ENCODE measurements at places on chromosomes 2 and 18.

DNA sequence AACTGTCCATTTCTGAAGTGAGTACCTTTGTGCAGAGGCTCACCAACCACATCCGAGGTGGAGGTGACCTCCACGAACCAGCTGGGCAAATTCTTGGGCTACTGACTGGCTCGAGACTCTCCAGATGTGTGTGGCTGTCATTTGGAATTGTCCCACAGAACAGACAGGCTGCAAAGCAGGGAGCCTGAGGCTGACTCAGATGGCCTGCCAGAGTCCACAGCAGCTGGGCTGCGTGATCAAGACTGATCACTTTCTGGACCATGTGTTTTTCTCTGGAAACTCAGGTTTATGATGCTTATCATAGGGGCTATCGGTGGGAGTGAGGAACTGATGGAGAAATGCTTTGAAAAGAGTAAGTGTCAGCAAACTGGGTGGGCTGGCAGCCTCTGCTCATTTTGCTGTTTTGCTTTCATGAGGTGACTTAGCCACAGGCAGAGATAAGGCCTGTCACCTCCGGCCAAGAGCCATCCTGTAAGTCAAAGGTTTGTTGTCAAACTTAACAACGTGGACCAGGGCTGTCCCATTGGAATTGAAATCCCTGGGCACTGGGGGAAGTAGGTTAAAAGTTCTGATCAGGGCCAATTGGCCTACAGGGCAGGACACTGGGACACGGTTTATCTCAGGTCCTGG, 120.4 kb downstream of the LIPG start:
- no peak for DNase-seq

GRCh38 chr18:53603276-53603675, 621.2 kb downstream of the MBD2 start:
- no peak for DNase-seq

DNA sequence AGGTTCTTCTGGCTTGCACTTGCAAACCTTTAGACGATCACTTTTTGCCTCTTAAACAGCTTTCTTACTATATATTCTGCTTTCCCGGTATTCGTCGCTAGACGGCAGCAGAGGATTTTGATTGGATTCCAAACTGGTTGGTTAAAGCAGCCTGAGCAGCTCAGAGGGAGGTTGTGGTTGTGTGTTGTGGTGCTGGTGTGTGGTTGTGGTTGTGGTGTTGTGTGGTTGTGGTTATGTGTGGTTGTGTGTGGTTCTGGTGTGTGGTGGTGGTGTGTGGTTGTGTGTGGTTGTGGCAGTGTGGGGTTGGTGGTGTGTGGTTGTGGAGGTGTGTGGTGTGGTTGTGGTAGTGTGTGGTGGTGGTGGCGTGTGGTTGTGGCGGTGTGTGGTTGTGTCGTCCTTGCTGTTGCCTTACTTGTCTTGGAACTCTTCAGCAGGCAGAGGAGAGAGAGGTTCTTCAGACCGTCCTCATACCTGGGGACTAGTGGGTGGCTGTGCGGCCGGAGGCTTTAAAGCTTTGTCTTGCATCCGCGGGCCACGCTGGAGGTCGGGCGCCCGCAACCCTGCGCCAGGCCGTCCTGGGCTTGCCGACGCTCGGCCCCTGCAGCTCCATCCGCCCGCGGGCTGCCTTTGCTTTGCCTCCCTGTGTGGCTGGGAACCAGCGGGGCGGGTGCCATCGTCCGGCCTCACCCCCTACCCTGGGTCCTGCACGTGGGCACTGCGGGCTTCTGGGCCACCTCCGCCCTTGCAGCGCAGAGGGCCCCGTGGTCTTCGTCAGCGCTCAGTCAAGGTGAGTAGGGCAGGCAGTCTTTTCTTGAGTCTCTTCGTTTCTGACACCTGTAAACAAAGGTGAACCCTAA, 190.8 kb downstream of the ARHGAP28 start:
- peak; percentile 69 for DNase-seq

- DNase-seq, result no peak
Measured at GRCh38 chr18:23982155-23983079, 32.1 kb upstream of the TTC39C start.

GRCh38 chr2:219125886-219126270, 34.7 kb downstream of the NHEJ1 start:
- DNase-seq, result no peak

DNA sequence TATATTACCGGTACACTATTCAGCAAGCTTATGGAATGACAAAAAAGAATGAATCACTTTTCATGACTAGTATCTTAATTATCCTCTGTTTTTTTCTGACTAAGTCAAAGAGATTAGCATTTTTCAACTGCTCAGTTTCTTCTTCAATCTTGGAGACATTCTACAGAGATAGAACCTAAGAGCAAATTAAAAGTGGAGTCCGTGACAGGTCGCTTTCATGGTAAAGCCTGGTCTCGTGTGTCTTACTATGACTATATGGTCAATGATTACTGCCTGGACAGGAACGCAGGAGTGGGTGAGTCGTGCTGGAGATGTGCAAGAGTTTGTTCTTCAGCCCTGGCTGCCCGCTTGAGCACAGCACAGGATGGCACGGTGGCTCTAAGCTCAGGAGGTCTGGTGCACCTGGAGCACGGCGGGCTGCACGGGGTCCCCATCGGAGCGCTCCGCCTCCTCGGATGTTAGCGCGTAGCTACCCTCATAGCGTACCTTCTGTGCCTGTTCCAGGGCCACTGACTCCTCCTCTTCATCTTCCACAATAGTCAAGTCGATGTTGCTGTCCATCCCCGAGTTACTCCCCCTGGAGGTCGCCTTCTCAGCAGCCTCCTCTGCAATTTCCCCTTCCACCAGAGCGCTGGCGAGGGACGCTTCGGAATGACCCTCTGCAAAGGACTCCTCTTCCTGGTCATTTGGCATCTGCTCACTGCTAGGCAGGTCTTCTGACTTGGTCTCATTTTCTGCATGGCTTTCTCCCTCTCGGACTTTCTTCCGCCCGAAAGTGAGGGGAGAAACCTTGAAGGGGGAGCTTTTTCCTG, 11.1 kb downstream of the CAVIN2 start:
- peak; percentile 40 for DNase-seq

GRCh38 chr2:237612527-237613357, 14.6 kb upstream of the LRRFIP1 start:
- DNase-seq, result no peak

- no peak for DNase-seq
Measured at GRCh38 chr2:139492131-139492680, 712.0 kb upstream of the NXPH2 start.

DNA sequence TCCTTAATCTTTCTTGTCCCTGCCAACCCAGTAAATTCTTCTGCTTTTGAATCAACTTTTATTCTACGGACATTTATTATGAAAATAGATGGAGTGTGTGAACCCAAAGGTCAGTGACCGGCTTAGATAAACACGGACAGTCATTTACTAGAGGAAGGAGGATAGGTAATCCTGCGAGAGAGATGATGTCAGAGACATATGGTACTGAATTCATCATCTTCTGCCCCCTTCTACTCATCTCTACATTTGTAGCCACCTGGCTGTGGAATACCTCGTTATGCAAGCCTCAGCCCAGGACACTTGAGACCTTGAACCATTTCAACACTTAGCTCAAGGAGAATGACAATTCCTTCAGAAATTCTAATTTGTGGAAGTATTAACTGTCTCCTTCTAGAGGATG, 443.6 kb downstream of the TDRD15 start:
- DNase-seq, result no peak

DNA sequence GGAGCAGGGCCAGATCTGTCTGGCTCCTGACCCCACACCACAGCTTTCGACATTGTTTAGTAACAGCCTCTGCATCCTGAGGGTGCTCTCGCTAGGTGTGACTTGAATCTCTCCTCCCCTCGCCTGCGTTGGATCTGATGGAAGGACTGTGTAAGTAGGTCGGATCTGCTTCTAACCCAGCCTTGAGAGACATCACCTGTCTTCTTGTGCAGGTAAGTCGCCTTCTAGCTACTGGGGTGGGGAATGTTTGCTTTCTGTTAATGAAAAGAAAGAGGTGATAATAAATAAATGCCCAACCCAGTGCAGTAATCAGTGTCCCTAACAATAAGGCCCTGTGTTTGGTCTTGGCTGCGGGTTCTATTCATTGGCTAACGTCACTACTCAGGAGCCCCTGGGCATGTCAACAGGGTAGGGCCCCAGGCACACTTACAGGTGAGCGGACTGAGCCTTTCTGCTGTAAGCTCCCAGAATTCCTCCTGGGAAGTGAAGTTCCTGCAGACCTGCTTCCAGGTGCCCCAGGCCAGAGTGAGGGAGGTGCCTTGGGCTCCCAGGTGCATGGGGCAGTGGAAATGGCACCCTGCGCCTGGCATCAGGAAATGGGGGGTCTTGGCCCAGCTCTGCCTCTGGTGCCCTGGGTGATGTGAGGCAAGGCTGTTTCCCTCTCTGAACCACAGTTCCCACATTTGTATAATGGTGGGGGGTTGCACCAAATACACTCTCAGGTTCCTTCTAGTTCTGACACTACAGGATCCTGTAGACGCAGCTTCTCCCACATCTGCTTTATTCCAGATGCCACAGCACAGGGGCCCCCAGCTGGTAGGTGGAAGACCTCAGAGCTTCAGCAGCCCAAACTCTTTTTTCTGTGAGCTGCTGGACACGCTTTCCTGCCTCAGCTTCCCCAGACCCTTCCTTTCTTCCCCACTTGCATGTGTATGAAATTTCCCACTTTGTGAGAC, 11.2 kb upstream of the FOSL2 start:
- no peak for DNase-seq

- no peak for DNase-seq
Measured at GRCh38 chr2:105378276-105378840, 20.5 kb downstream of the FHL2 start.

- DNase-seq, result no peak
Measured at GRCh38 chr18:64002581-64002980, 32.7 kb downstream of the SERPINB8 start.

DNA sequence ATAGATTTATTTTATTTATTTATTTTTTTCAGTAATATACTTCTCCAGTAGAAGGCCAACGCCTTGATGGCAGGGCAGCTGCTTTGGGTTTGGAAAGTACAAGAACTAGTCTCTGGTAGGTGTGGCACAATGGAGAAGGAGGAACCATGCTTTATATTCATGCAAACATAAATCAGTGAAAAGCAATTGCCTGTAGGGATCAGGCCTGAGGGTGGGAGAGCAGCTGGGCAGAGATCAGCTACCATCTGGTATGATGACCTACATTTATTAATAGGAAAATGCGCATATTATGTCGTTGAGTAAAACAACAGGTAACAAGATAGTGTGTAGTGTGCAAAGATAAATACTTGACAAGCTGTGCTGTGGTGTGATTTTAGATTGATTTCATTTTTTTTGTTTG, 120.4 kb upstream of the TLK1 start:
- DNase-seq, result no peak

DNA sequence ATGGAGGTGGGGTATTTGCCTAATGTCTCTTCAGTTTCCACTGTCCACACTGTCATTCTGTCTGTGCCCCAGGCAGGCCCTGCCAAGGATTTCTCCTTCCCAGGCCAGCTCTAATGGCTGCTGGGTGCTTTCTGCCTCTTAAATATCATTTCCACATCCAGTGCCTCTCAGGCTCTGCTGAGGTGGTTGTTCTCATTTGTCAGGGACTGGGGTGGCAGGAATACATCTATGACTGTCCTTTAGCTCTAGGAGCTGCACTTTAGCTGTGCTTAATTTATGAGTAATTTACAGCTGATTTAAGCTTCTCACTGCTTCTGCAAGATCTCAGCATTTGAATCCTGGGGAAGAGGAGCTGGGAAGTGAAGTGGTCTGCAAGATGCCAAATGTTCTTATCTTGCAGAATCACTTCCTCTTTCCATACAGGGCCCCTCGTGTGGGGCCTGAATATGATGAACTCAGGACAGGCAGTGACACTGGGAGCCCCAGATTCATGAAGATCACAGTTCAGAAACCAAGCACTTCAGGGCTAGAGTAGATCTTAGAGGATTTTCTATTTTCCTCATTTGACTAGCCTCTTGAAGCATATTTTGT, 150.2 kb downstream of the FSHR start:
- DNase-seq, result no peak

DNA sequence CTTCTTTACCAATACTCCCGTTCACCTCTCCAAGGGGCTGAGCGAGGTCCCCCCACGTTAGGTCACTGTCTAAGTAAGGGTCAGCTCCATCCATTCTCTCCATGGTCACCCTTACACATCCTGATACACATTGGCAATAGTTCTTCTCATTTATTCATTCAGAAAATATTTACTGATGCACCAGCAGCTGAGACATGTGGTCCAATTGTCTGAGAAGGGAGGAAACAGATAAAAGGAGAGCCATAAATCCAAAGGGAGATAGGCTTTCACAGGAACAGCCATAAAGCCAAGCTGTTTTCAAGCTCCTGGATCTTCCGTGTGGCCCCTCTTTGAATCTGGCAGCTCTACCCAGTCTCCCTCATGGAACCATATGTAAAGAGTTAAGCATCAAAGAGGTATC, 121.2 kb downstream of the TXNL1 start:
- no peak for DNase-seq

DNA sequence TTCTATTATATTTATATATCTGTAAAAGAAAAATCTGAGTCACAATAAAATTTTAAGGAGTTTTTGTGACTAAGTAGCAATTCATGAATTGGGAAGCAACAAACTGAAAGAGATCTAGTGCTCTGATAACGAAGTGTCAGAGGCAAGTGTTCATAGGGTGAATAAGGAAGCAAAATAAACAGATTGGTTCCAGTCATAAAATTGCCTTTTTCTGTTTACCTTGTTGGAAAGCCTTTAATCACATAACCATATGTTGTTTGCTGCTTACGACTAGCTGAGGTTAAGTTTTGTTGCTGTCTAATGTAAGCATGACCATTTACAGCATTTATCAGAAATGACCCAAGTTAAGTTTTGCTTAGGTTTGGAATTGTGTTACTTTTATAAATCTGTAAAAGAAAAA, 358.9 kb downstream of the ARL6IP6 start:
- DNase-seq, result no peak

DNA sequence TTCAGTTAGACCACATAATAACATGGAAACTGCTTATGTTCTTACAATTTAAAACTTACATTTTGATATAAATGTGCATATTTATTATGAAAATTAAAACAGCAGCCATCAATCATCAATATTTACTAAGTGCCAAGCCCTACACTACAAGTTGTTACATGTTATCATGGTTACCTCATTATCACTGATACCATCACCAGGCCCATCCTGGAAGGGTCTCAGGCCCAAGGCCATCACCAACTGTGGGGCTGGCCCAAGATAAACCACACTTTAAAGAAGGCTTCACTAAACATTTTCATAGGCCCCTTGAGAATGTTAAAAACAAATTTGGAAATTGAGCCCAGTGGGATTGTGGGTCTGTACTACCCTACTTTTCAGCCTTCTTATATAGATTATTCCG, 6.4 kb downstream of the ITSN2 start:
- no peak for DNase-seq

GRCh38 chr18:52536039-52536438, 196.0 kb downstream of the DCC start:
- no peak for DNase-seq

All from iPS DF 19.7 (cell line).